Stimulated activated CD8-positive, alpha-beta memory T cell treated with anti-CD3 and anti-CD28 coated beads, Interleukin-12 subunit alpha, Interleukin-12 subunit beta, amount 100 ng/mL, for 1 hour (primary cell): ENCODE measurements at places on chromosomes 11 and 22.

- no peak for DNase-seq
Observed at GRCh38 chr22:39956932-39957664, 3.1 kb upstream of the TMA7B start.

DNA sequence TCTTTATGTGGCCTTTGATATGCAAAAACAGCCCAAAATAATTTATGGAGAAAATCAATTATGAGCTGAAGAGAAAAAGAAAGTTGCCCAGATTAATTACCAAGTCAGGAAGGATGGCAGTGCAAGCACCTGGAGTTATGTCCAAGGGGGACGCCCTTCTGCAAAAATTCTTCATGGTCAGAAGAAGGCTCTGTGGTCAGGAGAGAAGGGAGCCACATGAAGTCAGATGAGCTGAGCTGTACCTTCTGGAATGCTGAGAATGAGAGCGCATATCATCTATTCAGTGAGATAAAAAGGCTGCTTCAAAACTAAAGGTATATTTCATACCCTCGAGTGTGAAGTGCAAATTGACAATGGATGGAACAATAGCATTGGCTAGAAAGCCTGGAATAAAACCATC, 607.4 kb downstream of the NTM start:
- DNase-seq, result no peak

GRCh38 chr11:59198726-59199125, 14.0 kb downstream of the MPEG1 start:
- no peak for DNase-seq

DNA sequence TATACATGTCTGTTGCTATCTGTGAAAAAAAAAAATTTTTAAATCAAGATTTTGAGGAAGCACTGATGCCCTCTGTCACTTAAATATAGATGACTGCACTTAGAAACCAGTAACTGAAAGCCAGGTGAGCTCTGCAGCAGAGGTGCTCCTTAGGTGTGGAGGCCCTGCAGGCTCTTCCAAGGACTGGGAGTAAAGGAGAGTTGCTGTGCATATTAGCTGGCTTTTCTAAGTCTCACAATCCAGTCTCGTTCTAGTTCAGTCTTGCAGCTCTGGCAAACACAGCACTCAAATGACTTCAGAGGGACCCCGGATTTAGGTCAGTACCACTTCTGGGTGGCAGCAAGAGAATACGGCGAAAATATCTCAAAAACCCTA, 61.0 kb downstream of the LARGE2 start:
- no peak for DNase-seq

DNA sequence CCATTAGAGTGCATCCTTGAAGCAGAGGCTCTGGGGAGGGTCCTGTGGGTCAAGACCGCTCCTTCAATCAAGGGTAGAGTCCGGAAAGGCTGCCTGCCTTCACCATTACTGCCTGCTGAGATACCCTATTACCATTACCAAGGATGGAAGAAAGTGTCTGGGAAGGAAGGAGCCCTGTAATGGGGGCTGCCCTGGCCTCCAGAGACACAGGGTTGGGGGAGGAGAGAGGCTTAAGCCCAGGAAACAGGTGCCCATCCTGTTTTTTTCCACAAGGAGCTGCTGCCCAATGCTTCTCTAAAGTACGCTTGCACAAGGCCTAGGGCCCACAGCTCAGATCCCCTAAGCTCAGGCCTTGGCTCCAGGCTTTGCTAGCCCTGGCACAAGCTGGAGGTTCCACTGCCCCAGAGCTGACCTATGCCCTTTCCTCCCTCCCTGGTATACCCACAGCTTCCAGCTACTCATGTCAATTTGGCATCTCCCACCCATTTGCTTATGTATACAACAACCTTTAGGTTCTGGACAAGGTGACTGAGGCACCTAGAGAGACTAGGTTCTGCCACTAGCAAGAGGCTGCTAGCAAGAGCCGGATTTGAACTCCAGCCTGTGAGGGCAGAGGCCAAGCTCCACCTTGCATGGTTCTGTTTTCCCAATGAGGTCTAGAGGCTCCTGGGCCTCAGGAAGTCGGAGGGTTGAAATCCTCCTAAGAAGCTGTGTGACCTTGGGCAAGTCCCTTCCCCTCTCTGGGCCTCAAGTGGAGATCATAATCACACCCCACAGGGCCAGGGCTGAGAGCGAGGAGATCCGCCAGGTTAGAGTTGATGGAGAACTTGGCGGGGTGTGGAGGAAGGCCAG, 1.5 kb upstream of the PLCB3 start:
- no peak for DNase-seq

GRCh38 chr11:62719302-62719978, 7.8 kb downstream of the HNRNPUL2 start:
- no peak for DNase-seq

DNA sequence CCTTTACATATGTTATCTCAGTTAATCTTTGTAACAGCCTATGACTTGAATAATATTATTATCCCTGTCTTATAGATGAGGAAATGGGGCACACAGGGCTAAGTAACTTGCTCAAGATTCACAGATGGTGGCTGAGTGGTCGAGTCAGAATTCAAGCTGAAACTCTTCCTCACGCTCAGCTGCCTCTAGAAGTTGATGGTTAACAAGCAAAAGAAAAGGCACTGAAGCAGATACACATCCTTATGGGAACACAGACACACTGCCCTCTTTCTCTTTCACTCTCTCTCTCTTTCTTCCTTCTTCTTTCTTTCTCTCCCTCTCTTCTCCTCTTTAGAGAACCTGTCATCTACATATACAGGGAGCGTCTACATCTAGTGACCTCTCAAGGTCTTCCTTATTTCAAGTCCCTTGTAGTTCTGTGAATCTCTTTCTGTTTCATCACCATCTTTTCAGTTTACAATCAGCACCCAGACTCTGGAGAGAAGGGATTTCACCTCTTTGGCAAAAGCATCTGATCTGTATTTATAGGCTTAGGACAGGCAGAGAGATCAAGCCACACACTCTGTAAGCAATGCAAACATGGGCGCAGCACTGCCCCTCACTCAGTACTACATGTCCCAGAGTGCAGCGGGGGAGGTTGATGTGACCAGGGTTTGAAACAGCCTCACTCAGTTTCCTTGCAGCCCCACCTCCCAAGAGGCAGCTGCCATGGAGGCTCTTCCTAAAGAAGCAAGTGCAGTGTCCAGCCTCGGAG, 75.7 kb downstream of the GRAMD1B start:
- no peak for DNase-seq
